ENCODE measurements at places on chromosomes 4 and X.

- no peak overlapping the region for H3K4me3 ChIP-seq
- peaks cover 4% of the 10 kb centered on the region for H3K27me3 ChIP-seq
- H3K27ac ChIP-seq: no peak overlapping the region
- DNase-seq: no peak
- H3K4me1 ChIP-seq: peaks cover 8% of the 10 kb centered on the region
Observed at GRCh38 chrX:119071381-119071780, 1.4 kb upstream of the CT47C1 start.

GRCh38 chrX:105017641-105018040, 202.9 kb downstream of the TEX13A start:
- DNase-seq: no peak
- H3K27me3 ChIP-seq: no peaks in the 10 kb centered on the region
- H3K4me3 ChIP-seq: no peak overlapping the region
- H3K27ac ChIP-seq: no peak overlapping the region
- H3K4me1 ChIP-seq: no peaks in the 10 kb centered on the region
- H3K36me3 ChIP-seq: no peaks in the 10 kb centered on the region

GRCh38 chr4:98377559-98377958, 116.4 kb downstream of the RAP1GDS1 start:
- DNase-seq: no peak
- H3K4me3 ChIP-seq: no peak overlapping the region
- no peak overlapping the region for H3K27ac ChIP-seq
- H3K27me3 ChIP-seq: no peaks in the 10 kb centered on the region
- H3K36me3 ChIP-seq: no peaks in the 10 kb centered on the region

DNA sequence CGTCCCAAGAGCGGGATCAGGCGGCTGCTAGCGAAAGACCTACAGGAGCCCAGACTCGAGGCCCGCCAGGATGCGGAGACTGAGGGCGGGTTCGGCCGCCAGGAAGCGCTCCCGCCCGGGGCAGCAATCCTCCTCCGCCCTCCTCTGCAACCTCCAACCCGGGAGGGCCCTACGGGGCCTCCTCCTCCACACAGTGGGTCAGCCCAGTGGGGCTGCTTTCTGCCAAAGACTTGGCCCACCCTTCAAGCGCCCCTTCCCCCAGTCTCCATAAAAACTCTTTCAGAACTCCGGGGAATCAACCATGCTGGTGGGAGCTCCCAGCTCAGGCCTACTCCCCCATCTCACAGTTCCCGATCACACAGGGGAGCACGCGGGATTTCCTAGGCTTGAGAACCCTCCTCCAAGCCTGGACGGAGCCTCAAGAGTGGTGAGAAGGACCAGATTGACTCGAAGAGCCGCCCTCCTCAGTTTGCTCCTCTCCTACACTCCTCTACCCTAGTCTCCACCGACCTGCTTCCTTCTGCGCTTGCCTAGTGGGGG, 77.5 kb downstream of the RLIM start:
- no peaks in the 10 kb centered on the region for H3K27me3 ChIP-seq
- no peak overlapping the region for H3K4me3 ChIP-seq
- no peak overlapping the region for H3K27ac ChIP-seq
- no peaks in the 10 kb centered on the region for H3K36me3 ChIP-seq
- peak; percentile 9 for DNase-seq
- no peaks in the 10 kb centered on the region for H3K4me1 ChIP-seq

DNA sequence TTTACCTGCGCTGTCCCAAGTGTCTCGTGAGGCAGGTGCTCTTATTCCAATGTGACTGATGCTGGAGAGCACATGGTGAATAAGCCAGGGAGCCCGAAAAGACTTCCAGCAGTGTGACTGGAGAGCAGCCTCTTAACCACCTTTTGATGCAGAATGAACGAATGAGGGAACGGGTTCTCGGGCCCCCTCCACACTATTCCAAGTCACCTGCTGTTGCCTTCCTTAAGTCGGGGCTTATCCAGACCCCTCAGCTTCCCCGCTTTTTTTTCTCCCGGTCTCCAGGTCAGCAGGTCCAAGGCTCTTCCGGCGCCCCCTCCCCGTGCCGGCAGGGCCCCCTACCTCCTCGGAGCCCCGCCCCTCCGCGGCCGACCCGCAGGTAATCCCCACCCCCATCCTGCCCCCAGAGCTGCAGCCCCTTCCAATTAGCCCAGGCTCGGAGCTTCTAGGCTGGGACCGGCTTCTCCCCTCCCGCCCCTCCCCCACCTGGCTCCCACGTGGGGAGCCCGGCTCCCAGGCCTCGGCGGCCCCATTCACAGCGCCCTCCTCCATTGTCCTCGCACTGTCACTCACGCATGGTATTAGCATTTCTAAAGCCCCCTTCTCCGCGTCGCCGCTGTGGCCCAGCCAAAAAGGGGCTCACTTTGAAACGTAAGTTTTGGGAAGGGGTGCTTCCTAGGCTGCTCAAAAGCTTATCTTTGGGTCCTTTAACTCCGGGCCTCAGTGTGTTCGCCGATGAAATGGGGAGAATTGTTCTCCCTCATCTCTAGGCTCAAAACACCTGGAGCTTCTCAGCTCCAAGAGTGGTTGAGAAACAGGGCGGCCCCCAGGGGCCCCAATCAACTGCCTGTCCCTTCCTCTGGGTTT, 56.2 kb upstream of the PJA1 start:
- H3K4me1 ChIP-seq: no peaks in the 10 kb centered on the region
- H3K27ac ChIP-seq: no peak overlapping the region
- H3K36me3 ChIP-seq: no peaks in the 10 kb centered on the region
- H3K27me3 ChIP-seq: no peaks in the 10 kb centered on the region
- DNase-seq: no peak

GRCh38 chrX:118324588-118324987, 21.3 kb upstream of the WDR44 start:
- no peaks in the 10 kb centered on the region for H3K36me3 ChIP-seq
- H3K4me1 ChIP-seq: peaks cover 7% of the 10 kb centered on the region
- H3K27ac ChIP-seq: no peak overlapping the region
- H3K4me3 ChIP-seq: no peak overlapping the region
- no peaks in the 10 kb centered on the region for H3K27me3 ChIP-seq

DNA sequence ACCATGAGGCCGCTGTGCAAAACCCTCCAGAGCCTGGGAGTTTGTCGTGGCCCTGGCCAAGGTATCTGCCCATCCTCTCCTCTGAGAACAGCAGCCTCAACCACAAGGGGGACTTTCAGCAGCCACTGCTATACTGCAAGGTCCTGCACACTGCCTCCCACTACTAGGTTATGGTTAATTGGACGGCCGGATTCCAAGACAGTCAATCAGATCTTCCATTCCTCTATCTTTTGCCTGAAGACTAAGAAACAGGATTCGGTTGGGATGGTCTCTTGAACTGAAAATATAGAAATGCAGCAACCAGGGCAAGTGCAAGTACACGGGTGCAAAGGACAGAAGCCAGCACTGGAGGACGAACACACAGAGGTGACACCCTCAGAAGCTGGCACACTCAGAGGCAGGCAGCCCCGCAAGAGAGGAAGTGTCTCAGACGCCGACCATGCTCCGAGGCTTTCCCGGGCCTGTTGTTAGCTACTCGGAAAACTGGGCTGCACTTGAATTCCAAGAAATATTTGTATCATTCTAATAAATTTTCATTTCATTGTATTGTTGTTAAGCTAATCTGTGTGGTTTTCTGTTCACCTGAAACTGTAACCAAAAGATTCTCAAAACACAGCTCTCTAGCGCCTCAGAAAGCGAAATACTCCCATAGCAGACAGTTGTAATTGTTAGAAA, 63.3 kb downstream of the AFAP1 start:
- H3K4me1 ChIP-seq: no peaks in the 10 kb centered on the region
- H3K27ac ChIP-seq: no peak overlapping the region
- H3K27me3 ChIP-seq: peaks cover 8% of the 10 kb centered on the region
